SK-MEL-5 (cell line): ENCODE measurements at places on chromosomes 11 and 22.

GRCh38 chr22:19957445-19957844 lies 15.8 kb upstream of the TXNRD2 start:
- DNase-seq, result no peak

- no peak for DNase-seq
Observed at GRCh38 chr11:72179049-72179803, 12.7 kb upstream of the FOLR1 start.

DNA sequence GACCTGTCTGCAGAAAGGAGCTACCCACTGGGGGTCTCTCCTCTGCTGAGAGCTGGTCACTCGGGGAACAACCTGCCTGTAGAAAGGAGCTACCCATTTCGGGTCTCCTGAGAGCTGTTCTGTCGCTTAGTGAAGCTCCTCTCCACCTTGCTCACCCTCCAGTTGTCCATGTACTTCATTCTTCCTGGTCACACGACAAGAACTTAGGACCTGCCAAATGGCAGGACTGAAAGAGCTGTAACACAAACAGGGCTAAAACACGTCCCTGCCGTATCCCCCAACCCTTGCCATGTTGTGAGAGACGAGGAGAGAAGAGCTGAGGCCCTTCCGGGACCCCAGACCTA lies 24.1 kb upstream of the RNASEH2C start:
- no peak for DNase-seq

DNA sequence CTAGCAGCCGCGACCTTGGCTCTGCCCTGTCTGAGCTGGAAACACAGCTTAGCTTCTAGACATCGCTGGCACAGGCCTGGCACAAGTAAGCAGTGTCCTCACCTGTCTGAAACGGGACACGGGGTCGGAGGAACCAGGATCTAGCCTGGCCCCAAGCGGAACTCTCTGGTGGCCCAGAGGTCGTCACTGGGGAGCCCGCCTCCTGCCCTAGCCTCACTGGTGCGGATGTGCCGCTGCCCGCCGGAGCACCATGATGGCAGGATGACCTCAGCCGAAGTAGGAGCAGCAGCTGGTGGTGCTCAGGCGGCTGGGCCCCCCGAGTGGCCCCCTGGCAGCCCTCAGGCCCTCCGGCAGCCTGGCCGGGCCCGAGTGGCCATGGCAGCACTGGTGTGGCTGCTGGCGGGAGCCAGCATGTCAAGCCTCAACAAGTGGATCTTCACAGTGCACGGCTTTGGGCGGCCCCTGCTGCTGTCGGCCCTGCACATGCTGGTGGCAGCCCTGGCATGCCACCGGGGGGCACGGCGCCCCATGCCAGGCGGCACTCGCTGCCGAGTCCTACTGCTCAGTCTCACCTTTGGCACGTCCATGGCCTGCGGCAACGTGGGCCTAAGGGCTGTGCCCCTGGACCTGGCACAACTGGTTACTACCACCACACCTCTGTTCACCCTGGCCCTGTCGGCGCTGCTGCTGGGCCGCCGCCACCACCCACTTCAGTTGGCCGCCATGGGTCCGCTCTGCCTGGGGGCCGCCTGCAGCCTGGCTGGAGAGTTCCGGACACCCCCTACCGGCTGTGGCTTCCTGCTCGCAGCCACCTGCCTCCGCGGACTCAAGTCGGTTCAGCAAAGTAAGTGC lies 871 bp downstream of the SLC35E4 start:
- DNase-seq, result no peak

GRCh38 chr22:39299829-39300178 lies 19.6 kb downstream of the RPL3 start:
- DNase-seq, result no peak
